ENCODE measurements at places on chromosomes 5 and 9. TPM values are rescaled to one million over a fixed set of nuclear protein-coding genes. Genes with fewer than 3 reads are reported as not detected.

Gene CCDC152
- total RNA-seq = 10.1 TPM

Gene TRAF1
- 150 TPM for total RNA-seq

- no peaks in the 10 kb centered on the region for H3K4me1 ChIP-seq
- H3K27ac ChIP-seq = no peak overlapping the region
- DNase-seq = no peak
- no peaks in the 10 kb centered on the region for H3K36me3 ChIP-seq
- H3K27me3 ChIP-seq = no peaks in the 10 kb centered on the region
These were observed 378.9 kb downstream of the CAAP1 start for GRCh38 chr9:26513730-26514129.

DNA sequence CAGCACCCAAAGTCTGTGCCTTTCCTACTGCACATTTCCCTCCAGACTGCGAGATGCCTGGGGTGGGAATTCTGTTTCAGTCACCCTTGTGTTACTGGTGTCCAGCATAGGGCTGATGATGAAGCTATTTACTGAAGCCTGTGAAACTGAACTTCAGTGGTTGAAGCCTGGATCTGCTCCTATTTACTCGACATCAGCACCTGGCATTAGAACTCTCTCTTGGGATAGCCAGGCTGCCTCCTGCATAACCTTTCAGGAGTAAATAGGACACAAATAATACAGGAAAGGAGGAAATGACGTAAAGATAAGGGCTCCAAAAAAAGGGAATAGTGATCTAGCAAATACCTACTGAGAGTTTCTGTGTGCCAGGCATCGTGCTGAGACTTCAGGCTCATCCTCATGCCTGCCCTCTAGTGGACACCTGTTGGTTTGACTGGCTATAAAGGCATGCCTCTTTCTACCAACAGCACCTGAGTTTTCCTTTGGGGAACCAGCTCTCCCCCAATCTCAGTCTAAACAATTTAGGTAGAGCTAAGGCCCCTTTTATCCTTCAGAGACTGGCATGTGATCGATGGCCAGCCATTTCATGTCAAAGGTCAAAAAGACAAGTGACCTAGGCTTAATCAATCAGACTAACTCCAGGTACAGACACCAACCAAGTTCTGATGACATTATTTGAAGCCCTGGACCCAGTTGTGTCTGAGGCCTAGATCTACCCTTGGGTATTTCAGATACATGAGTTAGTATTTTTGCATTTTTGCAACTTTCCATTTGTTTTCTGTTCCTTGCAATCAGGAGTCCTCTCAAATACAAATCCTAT lies 192.1 kb upstream of the TRIM32 start:
- peak; percentile 61 for DNase-seq
- no peaks in the 10 kb centered on the region for H3K36me3 ChIP-seq

DNA sequence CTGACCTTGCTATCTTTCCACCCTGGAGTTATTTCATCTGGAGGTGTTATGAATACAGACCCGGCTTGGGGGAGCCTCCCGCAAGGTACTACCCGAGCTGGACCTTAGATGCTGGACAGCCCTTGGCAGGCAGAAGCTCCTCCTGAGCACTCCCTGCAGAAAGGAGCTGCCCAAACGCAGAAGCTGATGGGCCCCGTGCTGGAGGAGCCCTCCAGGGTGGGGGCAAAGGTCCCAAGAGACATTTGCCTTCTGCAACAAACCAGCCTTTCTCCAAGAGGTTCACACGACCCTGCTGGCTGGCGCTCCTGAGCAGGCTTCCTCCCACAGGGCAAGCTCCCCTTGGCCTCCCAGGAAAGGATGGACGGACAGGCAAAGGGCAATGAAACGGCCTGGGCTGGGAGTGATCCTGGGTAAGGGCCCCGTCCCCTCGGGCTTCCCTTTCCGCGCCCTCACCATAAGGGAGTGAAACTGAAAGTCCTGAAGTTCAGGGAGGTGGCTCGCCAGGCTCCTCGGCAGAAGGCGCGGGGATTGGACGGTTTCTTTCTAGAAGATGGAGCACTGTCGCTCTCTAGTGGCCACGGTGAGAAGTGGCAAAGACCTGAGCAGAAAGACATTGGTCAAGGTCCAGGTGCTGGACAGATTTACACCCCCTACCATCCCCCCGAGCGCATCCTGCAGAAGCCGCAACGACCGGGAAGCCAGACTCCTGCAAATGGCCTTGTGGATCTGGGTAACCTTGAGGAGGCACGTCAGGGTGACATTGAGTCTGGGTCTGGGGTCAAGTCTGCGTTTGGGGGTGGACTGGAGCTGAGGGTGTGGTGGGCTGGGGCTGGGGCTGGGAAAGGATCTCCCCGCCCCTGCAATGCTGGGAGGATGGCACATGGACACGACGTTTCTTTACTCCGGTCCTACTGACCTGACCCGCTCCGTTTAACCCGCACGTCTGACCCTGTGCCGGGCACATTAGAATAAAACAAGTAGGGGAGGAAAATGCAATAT lies 56.4 kb downstream of the NEURL1B start:
- H3K36me3 ChIP-seq = no peaks in the 10 kb centered on the region
- peaks cover 15% of the 10 kb centered on the region for H3K27me3 ChIP-seq
- peaks cover 19% of the 10 kb centered on the region for H3K4me1 ChIP-seq

- H3K27ac ChIP-seq = no peak overlapping the region
- DNase-seq = no peak
- no peaks in the 10 kb centered on the region for H3K36me3 ChIP-seq
- H3K27me3 ChIP-seq = no peaks in the 10 kb centered on the region
- H3K4me1 ChIP-seq = no peaks in the 10 kb centered on the region
- H3K4me3 ChIP-seq = no peak overlapping the region
These were observed 193.3 kb upstream of the GRIN3A start for GRCh38 chr9:101931756-101932155.

DNA sequence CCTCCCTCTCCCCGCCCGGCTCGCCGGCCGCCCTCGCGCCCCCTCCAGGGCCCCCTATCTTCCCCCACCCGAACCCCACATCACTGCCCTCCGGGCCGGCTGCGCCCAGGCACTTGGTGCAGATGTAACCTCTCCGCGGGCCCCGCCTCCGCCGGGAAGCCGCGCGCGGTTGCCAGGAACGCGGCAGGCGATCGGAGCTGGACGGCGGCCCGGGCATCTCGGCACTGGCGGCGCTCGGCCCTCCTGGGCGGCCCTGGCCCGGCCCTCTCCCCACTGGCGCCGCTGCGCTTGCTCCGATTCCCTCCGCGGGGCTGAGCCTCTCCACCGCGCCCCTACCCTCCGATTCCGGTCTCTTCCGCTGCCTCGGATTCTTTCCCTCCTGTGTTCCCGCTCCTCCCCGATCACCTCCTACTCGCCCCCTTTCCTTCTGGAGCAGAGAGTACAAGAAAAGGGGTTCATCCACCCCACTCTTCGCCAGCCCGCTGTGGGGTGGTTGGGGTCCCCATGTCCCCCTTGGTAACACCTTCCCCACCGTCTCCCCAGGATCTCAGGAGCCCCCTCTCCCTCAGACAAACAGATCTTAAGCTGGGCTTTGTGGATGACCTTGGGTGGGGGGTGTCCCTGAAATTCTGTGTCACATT lies 70.6 kb downstream of the C9orf50 start:
- H3K27me3 ChIP-seq = peaks cover 27% of the 10 kb centered on the region
- no peak for DNase-seq
- no peaks in the 10 kb centered on the region for H3K36me3 ChIP-seq
- peaks cover 8% of the 10 kb centered on the region for H3K4me1 ChIP-seq
- peak overlapping the region; percentile 60 for H3K4me3 ChIP-seq
